Iris pigment epithelial cell (primary cell): ENCODE measurements at places on chromosomes 6 and 20.

- DNase-seq, result no peak
These were observed 1309.4 kb downstream of the EPHA7 start for GRCh38 chr6:92109956-92110355.

DNA sequence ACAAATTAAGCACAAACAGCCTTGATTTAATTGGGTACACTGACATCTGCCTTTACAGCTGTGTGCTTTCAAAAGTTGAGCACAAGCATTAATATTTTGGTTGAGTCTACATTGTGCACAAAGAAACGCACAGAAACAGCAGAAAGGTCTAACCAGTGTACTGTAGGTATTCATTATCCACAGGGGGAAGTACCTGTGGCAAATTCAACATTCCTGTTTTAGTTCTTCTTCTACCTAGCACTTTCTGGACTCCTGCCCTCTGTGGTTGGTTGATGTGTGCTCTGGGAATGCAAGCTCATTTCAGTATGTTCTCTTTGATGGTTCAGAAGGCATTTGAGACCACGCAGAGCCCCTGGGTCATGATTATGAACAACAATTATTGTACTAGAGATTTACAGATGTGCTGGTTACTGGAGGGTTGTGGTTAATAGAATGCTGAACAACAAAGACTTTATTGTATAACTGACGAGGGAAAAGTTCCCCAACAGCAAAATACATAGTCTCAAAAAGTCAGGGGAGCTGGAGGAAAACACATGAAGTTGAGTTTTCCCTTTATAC lies 26.6 kb upstream of the DAAM2 start:
- no peak for DNase-seq

DNA sequence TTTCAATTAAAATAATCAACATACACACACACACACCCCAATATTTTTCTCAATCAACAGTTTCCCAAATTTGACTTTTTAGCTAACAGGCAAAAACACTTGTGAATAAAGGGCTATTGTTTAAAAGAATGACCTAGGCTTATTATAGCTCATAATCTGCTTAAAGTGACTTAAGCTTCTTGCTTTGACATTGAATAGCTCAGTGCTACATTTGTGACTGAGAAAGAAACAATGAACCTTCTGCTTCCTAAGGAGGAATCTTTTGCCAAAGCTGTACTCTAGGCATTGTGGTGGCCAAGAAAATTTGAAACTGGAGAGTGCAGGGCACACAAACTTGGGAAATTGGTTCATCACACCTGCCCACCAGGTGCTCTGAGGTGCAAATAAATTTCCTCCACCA lies 282.0 kb downstream of the SYNE1 start:
- no peak for DNase-seq

DNA sequence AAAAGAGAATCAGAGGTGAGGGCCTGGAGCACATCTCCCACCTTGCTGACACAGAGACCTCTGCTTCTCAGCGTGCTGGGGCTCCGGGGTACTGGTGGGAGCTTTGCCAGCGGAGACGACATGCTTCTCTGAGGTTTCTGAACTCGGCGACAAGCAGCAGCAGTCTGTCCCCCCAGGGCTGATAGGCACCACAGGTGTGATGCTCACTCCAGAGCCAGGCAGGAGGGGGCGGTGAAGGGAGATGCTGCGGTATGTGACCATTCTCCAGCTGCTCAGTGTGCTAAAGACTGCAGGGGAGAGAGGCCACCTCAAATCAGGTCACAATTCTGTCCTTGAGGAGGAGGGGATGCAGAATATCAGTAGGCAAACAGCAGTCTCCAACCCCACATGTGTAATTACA lies 219.9 kb downstream of the ALDH8A1 start:
- no peak for DNase-seq
